ENCODE measurements at places on chromosomes 5 and 9.

- peak; percentile 90 for DNase-seq
Measured at GRCh38 chr5:16616536-16617273, at the start of gene RETREG1. Gene RETREG1, minus strand, starts transcription at chr5:16616997. Its CDS starts 26 bp downstream, at chr5:16616971.

DNA sequence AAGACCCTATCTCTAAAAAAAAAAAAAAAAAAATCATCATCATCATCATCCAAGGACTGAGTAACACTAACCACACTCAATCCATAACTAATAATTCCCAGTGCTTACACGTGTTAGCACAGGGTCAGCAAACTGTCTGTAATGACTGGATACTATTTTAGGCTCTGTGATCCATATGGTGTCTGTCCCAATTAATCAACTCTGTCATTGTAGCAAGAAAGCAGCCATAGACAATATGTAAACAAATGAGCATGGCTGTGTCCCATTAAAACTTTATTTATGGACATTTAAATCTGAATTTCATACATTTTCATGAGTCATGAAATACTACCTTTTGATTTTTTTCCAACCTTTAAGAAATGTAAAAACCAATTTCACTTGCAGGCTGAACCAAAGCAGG lies 148.4 kb downstream of the SIL1 start:
- no peak for DNase-seq

GRCh38 chr9:106922026-106922425 lies 59.1 kb downstream of the ZNF462 start:
- no peak for DNase-seq

DNA sequence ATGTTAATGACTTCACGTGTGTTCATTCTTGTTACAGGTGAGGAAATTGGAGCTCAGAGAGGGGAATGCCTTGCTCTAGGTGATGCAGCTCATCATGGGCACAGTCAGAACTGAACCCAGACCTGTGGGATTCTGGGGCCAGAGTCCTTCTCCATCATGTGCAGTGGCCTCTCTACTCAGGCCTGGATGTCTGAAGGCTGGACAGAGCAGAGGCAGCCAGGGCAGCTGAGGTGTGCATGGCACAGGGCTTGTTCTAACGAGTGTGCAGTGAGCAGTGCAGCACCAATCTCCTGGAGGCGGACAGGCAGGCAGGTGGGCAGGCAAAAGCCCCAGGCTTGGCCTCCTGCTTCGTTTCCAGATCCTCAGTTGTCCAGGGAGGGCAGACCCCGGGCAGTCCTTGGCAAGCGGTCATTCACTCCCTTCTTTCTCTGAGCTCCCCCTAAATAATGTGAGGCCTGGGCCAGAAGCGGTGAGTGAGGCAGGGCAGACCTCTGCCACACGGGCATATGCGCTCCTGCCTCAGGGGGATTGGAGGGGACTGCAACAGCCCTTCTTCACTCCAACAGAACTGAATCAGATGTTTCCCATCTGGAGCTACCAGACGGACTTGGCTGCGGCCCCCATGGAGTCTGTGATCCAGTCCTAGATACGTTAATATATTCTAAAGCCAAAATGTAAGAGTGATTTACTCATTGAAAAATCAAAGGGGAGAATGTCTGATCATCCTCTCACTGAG lies 68.7 kb upstream of the FSTL4 start:
- no peak for DNase-seq

GRCh38 chr5:53946405-53947100 lies 363.8 kb downstream of the ARL15 start:
- DNase-seq = no peak

DNA sequence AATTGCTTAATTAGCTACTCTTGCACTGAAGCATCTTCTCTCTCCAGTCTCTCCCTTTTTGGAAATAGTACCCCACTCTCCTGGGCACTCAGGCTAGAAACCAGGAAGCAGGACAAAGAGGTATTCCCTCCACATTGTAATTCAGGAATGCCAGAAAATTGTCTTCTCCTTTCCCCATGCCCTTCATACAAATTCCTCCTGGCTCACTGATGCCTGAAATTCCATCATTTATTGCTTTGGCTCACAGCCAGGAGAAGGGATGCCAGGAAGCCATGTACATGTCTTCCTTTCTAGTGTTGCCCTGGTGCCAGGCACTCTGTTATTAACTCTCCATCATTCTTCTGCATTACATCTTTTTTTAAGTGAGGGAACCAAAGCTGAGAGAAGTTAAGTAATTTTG lies 716.5 kb upstream of the C9orf72 start:
- no peak for DNase-seq

DNA sequence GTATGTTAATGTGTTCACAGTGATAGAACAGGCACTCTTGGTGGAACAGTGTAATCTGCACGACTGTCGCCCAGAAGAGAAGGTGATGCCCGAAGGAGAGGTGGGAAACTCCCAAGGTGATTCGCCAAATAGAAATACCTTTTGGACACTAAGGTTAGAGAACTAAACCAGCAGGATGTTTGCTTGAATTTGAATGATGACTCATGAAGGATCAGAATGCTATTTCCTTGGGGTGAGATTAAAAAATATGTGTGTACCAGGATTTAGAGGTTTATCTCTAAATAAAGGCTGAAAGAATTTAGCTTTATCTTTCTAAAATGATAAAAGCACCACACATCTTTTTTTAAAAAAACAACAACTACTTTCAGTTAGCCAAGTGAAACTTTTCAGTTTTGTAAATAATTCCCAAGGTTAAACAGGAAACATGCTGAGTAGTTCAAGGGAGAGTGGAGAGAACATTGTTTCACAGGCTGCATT lies 297.4 kb upstream of the TAS2R1 start:
- DNase-seq = no peak

GRCh38 chr9:83698976-83699585 lies 8.7 kb downstream of the UBQLN1 start:
- no peak for DNase-seq

DNA sequence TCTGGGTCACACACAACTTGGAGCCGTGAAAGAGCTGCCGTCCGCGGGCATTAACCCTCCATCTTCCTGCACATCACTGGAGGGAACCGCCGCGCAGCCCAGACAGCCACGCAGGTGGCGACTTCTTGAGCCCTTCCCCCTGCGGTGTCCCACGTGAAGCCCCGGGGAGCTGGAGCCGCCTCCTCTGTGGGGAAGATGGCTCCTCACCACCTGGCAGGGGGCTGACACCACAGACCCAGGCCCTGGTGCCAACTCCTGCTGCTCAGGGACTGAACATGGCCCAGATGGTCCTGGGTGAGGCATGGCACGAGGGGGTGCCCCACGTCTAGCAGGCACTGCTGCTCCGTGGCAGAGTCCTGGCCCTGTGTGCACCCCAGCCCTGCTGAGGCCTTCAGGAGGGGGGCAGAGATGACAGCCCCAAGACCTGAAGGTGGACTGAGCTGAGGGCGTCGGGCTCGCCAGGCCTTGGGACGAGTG lies 38.9 kb downstream of the NDUFS6 start:
- DNase-seq = no peak

GRCh38 chr9:87259543-87260518 lies 237.8 kb upstream of the DAPK1 start:
- DNase-seq = no peak

- DNase-seq = no peak
Measured at GRCh38 chr9:95820074-95820473, 55.4 kb upstream of the ERCC6L2 start.

GRCh38 chr5:10789021-10789420 lies 28.0 kb upstream of the DAP start:
- no peak for DNase-seq

DNA sequence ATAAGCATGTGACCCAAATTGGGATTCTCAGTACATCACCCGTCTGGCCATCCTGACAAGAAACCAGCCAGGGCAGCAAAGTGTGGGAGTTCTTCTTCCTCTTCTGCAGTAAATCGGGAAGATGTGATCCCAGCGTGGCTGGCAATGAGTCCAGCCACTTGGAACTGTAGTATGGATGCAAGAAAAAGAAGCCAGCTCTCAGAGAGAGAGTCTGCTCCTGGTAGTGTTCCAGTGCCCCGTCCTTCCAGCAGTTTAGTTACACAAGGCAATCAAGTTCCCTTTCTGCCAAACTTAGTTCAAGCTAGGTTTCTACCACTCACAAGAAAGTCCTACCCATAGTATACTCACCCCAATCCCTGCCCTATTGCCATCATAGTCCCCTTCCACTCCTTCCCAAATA lies 65.6 kb downstream of the CDK5RAP2 start:
- DNase-seq = no peak

DNA sequence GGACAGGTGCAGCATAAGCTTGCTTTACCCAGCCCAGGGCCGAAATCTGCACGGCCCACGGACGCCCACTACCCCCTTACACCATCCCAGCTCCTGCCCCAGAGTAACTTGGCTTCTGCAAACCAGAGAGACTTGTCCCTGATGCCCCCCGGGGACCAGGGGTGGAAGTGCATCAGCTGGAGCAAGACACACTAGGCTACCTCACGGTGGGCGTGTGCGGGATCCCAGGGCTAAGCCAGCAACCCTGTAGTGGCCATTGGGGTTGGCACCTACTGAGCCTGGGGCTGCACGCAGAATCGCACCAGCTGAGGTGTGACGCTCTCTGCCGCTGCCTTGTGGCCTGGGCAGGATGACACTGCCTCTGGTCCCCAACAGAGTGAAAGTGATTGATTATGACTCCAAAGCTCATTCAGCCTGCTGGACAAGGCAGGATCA lies 6.1 kb upstream of the ZNF79 start:
- peak; percentile 56 for DNase-seq

DNA sequence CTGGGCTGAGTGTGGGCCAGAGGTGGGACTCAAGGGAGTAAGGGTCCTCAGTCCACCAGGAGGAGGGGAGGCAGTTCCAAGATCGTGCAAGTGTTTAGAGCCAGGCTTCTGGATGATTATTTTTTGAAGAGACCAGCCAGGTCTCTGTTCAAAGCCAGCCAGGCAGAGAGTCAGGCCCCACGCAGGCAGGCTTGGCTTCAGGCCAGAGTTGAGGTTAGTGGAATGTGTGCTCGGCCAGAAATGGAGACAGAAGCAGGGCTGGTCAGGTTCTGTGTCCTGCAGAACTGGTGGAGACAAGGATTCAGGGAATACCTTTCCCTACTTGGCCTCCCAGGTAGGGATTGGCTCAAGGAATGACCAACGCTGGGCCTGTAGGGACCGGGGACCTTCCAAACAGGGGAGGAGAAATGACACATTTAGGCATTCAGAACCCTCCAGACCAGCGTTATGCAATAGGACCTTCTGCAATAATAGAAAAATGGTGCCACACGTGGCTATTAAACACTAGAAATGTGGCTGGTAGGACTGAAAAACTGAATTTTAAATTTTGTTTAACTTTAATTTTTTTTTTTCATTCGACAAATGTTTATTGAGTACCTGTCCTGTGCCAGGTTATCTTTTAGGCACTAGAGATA lies 106.2 kb downstream of the CMYA5 start:
- no peak for DNase-seq

DNA sequence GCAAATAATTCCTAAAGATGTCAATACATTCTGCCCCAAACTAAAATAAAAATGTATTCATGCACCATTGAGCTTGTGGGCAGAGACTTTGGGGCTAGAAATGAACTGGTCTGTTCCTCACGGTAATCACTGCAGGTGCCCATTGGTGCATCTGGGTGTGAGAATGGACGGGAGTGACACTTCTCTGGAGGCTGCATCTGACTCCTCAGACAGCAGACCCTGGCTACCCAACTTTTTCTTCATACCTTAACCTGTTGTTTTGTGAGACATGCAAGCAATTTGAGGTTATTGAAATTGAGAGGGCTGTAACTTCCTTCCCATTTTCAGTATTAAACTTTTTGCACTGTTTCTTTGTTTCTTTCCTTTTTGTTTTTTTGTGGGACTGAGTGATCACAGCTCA lies 333.4 kb downstream of the ICE1 start:
- no peak for DNase-seq

DNA sequence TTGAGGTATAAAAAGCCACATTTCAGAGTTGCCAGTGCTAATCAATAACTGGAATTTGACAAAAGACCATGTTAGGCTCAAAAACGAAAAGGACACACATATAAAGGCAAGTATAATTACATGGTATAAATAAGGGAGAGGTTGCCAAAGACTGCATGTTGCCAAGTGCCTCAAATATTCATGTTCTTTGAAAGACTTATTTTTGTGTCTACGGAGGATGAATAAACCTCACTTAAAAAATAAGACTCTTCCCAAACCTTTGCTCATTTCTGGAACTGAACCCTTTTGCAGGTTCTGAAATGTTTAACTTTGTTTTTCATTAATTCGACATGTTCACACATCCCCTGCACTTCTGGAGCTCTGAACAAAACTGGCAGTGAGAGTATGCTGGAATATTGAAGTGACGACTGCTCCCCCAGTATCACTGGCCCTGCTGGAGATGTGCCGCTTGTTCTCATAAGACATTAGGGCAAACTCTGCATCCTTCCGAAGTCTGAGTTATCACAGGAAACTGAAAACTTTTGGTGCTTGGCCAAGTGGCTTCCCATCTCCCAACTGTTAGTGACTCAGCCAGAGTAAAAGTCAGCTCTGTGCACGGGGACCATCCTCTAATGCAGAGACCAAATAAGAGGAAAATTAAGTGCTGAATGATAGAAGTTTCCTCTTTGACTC lies 336.8 kb downstream of the GLIS3 start:
- DNase-seq = no peak

DNA sequence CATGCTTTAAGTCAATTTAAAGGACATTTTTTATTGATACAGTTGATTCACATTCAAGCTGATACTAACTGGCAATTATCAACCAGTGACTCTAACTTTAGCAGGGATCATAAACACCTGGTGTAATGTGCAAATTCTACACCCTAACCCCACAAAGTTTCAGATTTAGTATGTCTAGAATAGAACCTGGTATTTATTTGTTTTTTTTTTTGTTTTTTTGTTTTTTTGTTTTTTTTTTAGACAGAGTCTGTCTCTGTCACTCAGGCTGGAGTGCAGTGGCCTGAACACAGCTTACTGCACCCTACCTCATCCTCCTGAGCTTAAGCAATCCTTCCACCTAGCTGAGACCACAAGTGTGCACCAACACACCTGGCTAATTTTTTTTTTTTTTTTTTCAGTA lies 311.2 kb upstream of the SEMA6A start:
- DNase-seq = no peak

GRCh38 chr5:56069652-56070226 lies 75.0 kb upstream of the IL6ST start:
- no peak for DNase-seq

GRCh38 chr9:33698267-33698666 lies 97.1 kb upstream of the PRSS3 start:
- no peak for DNase-seq

GRCh38 chr9:126719618-126720031 lies 85.2 kb upstream of the ZBTB43 start:
- peak; percentile 92 for DNase-seq

DNA sequence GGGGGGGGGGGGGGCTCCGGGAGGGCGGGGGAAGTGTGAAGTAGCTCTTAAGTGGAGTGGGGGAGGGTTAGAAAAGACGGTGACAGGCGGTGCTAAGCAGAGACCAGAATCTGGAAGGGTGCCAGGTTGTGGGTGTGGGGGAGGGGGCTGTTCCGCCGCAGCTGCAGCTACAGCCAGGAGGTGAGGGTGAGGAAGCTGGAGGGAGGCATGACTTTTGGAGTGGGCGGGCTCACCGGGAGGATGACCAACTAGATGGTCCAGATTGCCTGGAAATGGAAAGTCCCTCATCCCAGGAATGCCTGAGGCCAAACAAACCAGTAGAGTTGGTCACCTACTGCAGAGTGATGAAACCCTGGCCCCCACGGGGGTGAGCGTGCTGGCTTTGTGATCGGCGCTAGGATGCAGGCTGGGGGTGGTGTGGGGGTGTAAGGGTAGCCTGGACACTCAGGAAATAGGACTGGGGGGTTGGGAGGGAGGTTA lies 158.1 kb upstream of the SHB start:
- peak; percentile 76 for DNase-seq

- peak; percentile 64 for DNase-seq
Measured at GRCh38 chr5:112146323-112147226, 272.5 kb downstream of the EPB41L4A start.

- DNase-seq = no peak
Measured at GRCh38 chr9:111179577-111179976, 141.3 kb upstream of the LPAR1 start.

- no peak for DNase-seq
Measured at GRCh38 chr9:35905051-35905781, 786 bp upstream of the HRCT1 start.
